ENCODE measurements at places on chromosomes 2 and 18.

DNA sequence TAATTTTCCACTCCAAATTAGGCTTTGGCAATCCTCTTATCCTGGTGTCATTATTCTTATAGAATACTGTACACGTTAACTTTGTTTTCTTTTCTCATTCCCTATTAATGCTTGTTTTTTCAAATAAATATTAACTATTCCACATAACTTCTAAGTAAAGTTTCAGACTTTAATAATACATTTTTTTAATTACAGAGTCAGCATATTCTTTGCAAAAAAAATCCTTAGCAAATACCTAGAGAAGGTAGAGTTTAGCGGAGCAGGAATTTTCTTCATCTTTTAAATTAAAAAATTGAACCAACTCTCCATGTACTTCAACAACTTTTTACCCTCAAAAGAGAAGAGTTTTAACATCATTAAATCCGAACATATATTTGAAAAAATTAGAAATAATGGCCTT lies 45.2 kb downstream of the RPRM start:
- no peak for DNase-seq

DNA sequence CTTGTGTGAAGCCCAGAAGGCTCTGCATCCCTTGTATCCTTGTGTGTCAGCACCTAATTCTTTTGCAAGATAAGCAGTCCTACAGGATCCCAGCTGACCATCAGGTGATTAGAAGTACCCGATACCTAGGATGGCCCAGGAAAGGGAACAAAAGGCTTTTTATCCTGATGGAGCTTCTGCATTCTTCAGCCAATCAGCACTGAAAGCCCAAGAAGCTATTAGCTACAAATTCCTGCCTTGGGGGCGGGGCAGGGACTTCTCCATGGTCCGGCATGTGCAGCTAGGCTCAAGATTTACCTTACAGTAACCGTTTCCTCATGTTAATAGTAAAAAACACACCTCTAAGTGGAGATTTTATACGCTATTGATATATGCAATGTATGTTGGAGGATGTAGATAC lies 264.6 kb upstream of the THUMPD2 start:
- no peak for DNase-seq

GRCh38 chr2:239736358-239737143 lies 288.6 kb downstream of the NDUFA10 start:
- no peak for DNase-seq

DNA sequence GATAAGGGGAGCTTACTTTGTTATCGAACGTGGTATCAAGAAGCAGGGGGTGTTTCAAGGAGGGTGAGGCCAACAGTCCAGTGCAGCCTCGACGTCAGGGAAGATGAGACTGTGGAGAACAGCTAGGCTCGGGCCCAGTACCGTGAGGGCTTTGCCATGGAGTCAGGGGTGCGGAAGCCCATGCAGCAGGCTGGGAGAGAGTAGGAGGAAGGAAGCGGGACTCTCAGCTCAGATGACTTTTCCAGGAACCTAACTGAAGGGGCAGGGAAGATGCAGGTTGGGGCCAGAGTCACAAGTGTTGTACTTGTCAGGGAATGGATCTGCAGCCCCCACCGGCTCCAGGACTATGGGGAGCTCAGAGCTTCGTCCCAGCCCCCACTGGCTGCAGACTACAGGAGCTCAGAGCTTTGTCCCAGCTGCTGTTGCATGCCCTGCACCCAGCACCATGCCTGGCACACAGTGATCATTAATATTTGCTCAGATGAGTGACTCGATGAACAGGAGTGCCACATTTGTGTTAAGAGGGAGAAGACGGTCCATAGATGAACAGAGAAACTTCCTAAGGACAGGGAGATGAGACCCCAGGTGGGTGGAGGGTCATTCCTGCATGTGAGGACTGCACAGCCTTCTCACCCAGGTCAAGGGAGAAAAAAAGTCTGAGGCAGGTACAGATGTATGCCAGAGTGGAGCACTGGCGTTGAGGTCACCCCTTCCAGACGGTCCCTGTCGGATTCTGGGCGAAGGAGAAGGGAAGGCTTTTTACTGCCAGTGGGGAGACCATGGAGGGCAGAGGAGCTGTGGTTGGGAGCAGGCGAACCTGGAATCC lies 36.4 kb downstream of the PTGR3 start:
- no peak for DNase-seq

GRCh38 chr2:28166956-28167355 lies 225.7 kb upstream of the FOSL2 start:
- DNase-seq, result no peak

DNA sequence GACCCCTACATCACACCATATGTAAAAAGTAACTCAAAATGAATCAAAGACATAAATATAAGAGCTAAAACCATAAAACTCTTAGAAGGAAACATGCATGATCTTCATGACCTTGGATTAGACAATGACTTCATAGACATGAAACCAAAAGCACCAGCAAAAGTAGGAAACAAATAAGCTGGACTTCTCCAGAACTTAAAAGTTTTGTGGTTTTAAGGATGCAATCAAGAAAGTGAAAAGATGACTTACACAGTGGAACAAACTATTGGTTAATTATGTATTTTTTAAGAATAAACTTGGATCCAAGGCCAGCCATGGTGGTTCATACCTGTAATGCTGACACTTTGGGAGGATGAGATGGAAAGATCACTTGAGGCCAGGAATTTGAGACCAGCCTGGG lies 150.2 kb downstream of the GALNT1 start:
- DNase-seq, result no peak

GRCh38 chr2:205675861-205676516 lies 6.3 kb upstream of the NRP2 start:
- no peak for DNase-seq

- DNase-seq, result no peak
Measured at GRCh38 chr2:239409976-239410375, 9.2 kb upstream of the HDAC4 start.

Data from NCI-H187 (cell line).